ENCODE measurements at places on chromosomes 4 and X.

DNA sequence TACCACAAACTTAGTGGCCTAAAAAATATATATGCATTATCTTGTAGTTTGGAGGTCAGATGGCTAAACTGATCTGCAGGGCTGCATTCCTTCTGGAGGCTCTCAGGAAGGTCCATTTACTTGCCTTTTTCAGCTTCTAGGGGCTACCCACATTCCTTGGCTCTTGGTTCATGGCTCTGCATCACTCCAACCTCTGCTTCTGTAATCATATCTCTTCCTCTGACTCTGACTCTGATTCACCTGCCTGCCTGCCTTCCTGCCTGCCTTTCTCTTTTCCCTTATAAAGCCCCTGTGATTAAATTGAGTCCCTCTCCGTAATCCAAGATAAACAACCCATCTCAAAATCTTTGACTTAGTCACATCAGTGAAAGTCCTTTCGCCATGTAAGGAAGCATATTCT is 25.0 kb upstream of the FRMPD4 start:
- DNase-seq: no peak

GRCh38 chr4:152081024-152081423 is 320.2 kb upstream of the GATB start:
- no peak for DNase-seq

- DNase-seq: no peak
Observed at GRCh38 chr4:105060628-105061027, 86.0 kb upstream of the TET2 start.

- DNase-seq: no peak
Observed at GRCh38 chr4:6207602-6208001, 7.3 kb upstream of the JAKMIP1 start.

DNA sequence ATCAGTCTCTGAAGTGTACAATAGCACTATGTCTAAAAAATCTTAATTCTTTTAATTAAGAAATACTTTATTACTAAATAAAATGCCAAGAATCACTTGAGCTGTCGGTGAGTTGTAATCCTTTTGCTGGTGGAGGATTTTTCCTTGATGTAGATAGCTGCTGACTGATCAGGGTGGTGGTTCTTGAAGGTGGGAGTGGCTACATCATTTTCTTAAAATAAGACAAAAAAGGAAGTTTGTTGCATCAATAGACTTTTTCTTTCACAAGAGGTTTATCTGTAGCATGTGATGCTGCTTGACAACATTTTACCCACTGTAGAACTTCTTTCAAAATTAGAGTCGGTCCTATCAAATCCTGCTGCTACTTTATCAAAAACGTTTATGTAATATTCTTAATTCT is 68.8 kb upstream of the ZC4H2 start:
- DNase-seq: no peak

- no peak for DNase-seq
Observed at GRCh38 chrX:40007131-40007755, 90.5 kb downstream of the BCOR start.

DNA sequence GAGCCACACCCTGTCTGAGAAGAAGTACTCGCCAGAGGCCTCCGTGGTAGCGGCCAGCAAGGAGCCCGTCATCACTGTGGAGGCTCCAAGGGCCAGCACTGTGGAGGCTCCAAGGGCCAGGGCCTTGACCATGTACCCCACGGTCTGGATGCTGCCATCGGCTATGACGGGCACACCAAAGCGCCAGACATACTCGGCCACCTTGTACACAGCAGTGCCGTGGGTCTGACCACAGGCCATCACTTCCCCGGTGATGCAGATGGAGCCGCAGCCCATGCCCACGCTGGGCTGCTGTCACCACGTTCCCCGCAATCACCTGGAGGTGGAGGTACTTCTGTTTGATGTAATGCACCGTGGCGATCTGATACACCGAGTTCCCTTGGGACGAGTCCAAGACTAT is 377.7 kb upstream of the MAOA start:
- DNase-seq: no peak

DNA sequence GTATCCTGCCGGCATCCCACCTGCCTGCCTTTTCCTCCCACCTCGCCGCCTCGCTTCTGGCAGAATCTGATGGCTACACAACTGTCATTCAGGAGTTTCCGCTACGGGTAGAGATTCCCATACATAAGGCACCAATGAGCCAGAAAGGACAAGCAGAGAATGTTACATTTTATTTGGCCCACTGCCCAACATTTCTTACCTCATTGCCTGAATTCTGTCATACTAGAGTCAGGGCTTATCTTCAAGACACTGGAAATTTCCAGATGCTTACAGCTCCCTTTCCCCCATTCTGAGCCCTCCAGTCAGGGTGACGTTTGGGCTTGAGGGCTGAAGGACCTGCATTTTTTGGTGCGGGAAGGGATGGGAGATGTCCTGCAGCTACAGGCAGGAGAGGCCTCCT is 113.0 kb downstream of the NHS start:
- DNase-seq: no peak

DNA sequence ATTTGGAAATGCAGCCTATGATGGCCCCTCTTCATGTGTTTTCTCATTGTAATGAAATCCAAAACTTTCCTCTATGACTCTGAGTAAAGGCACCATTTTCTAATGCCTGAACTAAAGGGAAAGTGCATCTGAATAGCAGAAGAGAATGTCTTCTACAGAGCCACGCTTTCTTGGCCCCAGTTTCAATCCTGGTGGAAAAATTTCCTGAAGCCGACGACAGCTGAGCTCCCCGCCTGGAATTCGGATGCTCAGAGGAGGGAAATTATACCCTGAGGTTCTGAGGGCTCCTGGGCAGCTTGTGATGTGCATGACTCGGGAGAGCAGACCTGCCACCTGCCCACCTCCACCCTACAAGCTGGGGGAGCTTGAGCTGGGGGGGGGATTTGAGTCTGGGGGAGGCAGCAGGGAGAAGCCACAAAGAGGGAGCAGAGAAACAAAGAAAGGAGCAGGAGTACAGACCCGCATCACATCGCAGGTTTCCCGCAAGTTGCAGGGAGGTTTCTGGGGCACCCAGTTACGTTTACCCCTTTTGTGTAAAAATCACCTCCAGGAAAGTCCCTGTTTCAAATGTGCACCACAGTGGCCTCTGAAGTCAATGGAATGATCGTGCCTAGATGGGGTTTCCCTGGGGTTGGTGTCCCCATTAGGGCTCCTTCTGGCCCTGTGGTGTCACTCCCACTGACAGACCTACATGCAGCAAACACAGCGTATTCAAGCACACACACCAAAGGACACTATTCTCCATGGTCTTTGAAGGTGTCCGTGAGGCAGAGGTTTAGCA is 145.6 kb upstream of the RBPJ start:
- no peak for DNase-seq

DNA sequence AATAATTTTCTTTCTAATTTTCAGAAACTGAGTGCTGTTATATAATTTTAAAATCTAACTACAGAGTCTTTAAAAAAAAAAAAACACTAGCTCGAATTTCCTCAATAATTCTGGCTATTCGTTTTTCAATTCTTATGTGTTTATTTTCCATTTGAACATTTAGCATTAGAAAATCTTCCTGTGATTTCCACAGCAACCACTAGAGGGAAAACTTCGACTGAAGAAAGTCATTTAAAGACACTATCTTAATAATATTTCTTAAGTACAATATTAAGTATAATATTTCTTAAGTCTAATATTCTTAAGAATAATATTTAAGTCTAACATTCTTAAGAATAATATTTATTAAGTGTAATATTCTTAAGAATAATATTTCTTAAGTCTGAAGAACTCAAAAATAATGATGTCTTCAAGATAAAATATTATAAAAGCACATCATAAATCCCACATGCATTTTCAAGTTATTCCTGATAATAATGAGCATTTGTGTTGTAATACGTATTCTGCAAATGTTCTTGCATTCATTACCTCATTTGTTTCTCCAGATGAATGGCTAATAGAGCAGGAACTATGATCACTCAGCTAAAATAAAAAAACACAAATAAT is 118.4 kb upstream of the WDR17 start:
- no peak for DNase-seq

- no peak for DNase-seq
Observed at GRCh38 chr4:83231620-83232076, 53.0 kb downstream of the COQ2 start.

DNA sequence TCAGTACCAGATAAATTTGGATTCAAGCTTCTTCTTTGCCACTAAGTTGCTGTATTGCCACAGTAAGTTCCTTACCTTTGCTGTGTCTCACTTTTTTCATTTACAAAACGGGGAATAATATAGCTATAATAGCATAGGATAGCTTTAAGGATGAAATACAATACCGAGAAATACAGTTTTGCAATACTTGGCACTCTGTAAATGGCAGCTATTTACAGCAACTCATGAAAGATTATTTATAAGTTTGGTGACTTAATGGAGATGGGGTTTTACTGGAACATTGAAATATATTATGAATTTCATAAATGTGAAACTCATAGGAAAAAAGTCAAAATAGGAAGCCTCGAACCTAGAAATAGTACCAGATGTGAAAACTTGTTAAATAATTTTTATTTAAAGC is 27.6 kb downstream of the ANXA10 start:
- DNase-seq: no peak

DNA sequence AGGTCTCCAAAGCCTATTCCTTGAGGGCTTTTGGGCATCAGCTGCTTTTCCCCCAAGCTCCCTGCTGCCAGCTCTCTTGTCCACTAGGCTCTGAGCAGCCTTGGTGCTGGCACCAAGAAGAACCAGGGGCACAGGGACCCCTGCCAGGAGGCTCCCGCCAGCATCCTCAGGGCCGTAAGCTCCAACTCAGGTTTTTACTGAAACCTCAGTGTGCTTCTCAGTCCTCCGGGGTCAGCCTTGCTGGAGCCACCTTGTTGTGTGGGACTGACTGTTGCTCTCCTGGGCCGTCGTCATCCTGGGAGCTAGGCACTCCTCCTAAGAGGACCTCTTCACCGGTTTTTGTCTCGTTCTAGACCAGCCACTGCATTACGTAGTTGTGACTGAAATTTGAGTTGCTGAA is 38.9 kb downstream of the NOP14 start:
- no peak for DNase-seq

DNA sequence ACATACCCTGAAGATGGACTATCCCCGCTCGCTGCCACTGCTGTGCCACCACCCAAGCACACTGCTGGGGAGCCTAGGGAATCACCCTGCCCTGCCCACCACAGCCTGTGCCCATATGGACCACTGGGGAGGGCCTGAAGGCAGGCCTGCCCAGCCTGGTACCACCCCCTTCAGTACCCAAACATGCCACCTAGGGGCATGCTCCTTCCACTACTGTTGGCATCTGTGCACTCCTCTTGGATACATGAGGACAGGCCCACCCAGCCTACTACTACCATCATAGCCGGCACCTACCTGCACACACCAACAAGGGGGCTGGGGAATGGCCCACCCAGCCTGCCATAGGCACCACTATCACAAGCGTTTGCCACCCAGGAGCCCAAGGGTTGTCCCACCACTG is 30.1 kb upstream of the PRDX4 start:
- no peak for DNase-seq

DNA sequence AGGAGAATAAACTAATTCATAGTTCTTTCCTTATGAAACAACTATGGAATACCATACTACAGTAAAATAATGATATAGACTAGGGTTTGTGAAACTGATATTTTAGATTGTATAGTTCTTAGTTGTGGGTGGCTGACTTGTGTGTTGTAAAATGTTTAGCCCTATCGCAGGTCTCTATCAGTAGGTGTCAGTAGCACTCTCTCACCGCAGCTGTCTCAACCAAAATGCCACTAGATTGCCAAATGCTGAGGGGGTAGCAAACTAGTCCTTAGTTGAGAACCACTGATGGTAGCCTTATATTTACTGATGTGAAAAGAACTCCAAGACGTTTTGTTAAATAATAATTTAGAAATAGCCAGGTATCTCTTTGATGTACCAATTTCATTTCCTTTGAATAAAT is 48.1 kb downstream of the RHOXF2B start:
- DNase-seq: no peak

- no peak for DNase-seq
Observed at GRCh38 chr4:157423526-157424020, 203.0 kb downstream of the GRIA2 start.

DNA sequence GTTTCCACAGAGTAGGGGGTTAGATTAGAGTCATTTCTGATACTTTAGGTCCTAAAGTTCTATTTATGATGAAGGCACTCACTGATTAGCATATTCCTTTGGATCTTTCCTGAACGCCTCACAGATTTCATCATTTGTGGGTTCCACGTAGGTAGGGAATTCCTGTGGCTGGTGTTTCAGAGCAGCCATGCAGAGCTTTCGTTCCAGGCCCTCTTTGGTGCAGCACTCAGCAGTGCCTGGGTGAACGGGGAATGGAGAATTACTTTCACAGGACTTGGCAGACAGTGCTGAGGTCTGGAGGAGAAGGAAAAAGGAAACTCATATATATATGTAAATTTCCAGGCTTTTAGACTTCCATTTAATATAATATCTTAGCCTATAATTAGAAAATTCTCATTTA is 18.5 kb downstream of the GC start:
- DNase-seq: no peak

DNA sequence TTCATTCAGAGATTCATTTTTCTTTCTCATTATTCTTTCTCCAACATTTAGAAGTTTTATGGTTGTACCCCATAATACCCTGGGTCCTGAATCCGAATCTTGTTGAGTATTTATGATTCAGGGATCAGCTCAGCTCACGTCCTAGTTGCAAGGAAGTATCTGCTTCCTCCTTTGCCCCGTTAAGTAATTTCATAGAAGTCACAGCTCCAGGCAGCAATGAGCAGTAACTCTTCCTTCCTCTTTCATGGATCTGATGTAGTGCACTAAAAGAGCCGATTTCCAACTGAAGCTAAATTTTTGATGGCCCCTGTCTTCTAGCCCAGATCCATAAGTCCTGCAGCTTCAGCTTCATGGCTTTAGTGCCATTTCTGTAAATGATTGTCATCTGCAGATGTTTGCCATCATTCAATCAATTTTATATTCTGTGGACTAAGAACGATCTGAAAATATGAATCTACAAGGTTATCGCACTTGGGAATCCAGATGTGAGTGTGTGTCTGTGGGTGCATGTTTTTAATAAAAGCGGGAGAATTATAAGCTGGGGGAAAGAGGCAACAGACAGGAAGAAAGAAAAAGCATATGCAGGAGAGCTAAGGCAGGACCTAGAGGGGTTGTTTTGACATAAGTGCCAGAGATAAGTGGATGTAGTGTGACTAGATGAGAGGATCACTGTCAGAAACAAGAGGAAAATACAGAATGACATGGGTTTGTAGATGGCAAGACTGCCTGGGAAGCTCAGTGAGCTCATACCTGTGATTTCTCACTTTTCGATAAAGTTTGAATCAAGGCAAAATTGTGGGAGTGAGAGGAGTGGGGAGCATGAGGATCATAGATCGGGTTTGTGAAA is 17.5 kb downstream of the VEGFD start:
- no peak for DNase-seq

GRCh38 chr4:59122626-59123025 is 2012.4 kb upstream of the IGFBP7 start:
- no peak for DNase-seq

DNA sequence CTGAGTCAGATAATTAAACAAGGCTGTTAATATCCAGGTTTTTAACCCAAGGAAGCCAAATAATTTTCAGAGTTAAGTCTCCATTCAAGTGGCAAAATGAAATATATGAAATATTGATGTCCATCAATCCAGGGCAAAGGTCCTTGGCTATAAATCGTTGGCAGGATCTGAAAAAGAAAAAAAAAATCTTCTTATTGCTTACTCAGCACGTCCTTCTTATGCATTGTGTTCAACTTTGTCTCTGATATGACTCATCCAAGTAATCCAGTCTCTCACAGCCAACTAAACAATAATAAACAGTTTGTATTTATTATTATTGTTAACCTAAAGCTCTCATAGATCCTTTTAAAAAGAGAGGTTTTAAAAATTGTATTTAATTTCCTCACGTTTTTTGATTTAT is 851.2 kb downstream of the ADGRL3 start:
- DNase-seq: no peak
